CD8-positive, alpha-beta T cell (primary cell): ENCODE measurements at places on chromosomes 5 and 9.
A peak's percentile ranks its signal among the peaks of the same experiment; 100 is the strongest.

DNA sequence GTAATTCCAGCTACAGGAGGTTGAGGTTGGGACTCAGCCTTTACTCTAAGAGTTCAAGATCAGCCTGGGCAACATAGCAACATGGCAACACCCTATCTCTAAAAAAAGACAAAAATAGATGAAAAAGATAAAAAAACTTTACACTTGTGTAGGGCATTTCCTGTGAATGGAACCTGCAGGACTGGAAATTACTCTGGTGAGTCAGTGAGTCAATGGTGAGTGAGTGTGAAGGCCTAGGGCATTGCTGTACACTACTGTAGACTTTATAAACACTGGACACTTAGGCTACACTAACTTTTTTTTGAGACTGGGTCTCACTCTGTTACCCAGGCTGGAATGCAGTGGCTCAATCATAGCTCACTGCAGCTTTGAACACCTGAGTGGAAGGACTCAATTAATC lies 19.5 kb upstream of the ARSI start:
- DNase-seq = no peak

DNA sequence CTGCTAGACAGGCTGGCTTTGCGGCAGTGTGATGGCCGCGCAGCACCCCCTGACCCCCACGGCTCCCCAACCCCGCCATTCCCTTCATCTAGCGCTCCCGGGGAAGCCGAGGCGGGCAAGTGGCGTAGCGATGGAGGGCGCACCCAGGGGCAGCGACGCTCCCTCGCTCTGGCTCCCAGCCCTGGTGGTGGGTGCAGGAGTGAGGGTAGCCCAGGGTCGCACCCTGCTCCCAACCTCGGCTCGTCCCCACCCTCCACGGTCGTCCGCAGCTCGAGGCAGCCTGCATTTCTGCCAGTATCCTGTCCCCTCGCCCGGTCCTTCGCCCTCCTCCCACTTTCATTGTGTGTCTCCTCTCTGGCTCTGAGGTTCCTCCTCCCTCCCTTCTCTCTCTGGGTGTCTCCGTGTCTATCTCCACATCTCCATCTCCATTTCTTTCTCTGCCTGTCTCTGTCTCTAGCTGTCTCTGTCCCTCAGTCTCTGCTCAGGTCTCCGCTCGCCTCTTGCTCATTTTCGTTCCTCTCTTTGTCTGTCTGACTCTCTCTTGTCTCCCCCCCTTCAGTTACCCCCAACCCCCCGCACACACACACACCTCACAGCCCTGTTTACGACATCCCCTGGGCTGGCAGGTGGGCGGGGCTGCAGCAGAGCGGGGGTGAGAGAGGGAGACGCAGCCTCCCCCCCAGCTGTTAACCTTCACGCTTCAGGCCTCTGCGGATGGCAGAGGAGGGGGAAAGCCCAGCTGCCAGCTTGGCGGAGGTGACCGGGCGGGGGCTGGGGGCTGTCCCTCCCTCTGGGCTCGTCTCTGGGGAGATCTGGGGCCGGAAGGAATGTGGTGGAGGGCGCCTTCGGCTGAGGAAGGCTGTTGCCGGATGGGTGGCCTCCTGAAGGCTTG lies 48.7 kb upstream of the PSD2 start:
- peak; percentile 89 for DNase-seq

DNA sequence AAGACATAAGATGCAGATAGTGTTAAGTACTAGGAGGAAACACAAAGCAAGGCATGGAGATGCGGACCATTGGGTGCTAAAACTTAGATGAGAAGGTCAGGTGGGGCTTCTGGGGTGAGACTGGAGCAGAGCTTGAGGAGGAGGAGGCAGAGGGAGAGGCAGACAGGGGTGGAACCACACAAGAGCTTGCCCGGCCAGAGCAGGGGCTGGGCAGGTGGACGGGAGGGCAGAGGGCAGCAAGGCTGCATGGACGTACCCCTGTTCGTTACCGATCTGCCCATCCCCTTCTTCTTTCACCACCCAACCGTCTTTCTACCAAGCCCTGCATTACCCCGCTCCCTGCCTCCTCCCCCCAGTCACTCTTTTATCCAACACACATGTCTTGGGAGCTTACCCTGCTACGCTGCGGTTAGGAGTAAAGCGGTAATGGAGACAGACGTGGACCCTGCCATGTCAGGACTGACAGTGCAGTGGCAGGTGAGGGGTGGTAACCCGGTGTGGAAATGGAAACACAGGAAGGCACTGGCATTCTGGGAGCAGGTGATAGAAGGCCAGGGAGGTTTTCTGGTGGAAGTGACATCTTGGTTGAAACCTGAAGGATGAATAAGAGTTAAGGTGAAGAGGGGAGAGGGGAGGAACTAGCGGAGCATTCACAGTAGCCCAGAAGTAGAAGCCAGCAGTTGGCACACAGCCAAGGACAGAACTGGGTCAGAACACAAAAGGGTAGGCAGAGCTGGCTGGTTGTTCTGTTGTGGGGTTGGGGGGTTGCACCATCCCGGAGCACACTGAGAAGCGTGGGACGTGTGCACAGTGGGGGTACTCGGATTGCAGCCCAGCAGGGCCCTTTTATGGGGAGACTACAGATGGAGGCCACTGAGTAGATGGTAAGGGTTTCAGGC lies 167.2 kb downstream of the CACNA1B start:
- no peak for DNase-seq

GRCh38 chr9:89605465-89606048 lies 745 bp downstream of the GADD45G start:
- DNase-seq = peak; percentile 61
